NCI-H1930 (cell line): ENCODE measurements at places on chromosomes 2 and 18.
A peak's percentile ranks its signal among the peaks of the same experiment; 100 is the strongest.

GRCh38 chr18:26208977-26209376 lies 17.3 kb upstream of the TAF4B start:
- DNase-seq = no peak

GRCh38 chr2:1010415-1010930 lies 59.8 kb downstream of the SNTG2 start:
- no peak for DNase-seq

DNA sequence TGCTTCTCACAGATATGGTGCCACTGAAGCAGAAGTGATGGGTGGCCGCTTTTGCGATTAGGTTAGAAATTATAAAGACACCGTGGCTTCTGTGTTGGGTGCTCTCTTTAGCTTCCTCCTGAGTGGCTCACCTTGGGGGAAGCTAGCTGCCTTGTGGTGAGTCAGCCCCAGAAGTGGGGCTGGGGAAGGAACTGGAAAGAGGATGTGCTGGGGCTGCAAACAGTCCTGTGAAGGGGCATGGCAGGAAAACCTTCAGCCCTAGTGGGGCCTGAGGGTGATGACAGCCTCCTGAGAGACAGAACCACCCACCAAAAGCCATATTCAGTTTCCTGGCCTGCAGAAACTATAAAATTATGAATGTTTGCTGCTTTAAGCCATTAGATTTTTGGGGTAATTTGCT lies 8.9 kb upstream of the ASB18 start:
- DNase-seq = no peak

- peak; percentile 56 for DNase-seq
These were observed 19.2 kb downstream of the MIB1 start for GRCh38 chr18:21759836-21760235.

DNA sequence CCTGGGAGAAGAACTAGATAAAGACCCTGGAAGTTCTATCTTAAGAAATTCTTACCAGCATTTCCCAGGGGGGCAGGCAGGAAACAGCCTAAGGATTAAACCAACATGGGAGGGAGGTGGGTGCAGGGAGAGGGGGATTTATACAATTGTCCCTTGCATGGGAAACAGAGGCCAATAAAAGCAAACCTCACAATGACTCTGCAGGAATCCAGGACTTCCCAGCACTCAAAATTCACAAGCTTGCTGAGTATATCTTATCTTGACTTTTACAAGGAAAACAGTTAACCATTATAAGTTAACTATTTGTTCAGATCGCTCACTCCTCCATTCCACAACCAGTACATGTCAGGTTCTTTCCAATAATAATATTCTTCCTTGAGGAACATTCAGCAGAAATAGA lies 241.3 kb downstream of the MREG start:
- no peak for DNase-seq

- DNase-seq = peak; percentile 55
These were observed at the start of gene SPIRE1 for GRCh38 chr18:12657684-12658425. Gene SPIRE1 (minus strand): TSS chr18:12658107. CDS start chr18:12657866, 241 bp downstream.

GRCh38 chr2:200050921-200051610 lies 95.7 kb downstream of the MAIP1 start:
- DNase-seq = no peak

GRCh38 chr2:99507937-99508818 lies 18.4 kb upstream of the REV1 start:
- DNase-seq = peak; percentile 79

DNA sequence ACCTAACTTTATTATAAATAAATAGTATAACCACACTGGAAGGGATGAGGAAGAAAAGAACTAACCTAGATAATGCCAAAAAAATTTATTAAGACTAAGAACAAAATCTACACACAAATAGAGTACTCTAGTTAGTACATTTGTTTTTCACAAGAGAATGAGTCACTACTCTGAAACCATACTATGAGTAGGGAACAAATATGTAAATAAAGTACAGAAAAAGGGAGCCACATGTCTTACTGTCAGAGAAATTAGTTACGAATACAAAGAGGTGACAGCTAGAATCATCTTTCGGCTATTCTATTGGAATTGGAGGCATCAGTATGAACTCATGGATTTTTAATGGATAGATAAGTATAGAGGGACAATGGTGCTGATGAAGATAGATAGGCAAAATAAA lies 150.5 kb downstream of the COPS8 start:
- no peak for DNase-seq

DNA sequence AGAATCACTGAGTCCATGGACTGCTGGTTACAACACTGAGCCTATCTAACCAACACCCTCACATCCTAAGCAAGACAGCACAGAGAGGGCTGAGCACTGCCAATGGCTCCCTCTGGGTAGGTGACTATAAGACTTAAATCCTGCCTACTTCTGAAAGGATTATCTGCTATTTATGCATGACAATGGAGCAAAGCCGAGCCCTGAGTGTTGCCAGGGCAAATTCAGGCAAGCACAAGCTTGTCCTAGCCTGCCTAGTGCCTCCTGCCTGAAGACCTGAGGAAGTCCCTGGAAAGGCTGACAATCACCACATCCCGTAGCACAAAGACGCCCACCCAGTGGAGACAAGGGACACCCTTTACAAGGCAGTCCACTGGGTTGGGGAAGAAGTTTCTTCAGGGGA lies 129.7 kb downstream of the OSR1 start:
- DNase-seq = no peak

DNA sequence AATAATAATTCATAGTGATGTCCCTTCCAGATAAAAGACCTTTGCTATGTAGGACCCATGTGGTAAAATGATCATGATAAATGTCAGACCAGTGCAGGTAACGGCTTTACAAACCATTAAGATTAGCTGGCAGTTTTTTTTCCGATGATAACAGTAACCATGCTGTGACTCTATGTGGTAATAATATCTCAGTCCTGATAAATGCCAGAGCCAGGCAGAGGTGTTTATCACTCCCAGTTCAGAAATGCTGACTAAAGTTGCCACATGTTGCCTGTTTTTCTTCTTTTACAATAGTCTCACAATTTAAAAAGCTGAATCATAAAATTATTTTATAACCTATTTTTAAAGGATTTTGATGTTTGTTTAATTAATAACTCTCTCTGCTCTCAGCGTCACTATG lies 565.1 kb downstream of the ARHGAP15 start:
- DNase-seq = no peak

- no peak for DNase-seq
These were observed 22.3 kb upstream of the GPR17 start for GRCh38 chr2:127623388-127624319.

- no peak for DNase-seq
These were observed 68.8 kb upstream of the SPTBN1 start for GRCh38 chr2:54387059-54387991.

- no peak for DNase-seq
These were observed 212.0 kb upstream of the ID2 start for GRCh38 chr2:8469709-8470493.

- DNase-seq = no peak
These were observed 235.9 kb downstream of the TFCP2L1 start for GRCh38 chr2:121049131-121049530.

- DNase-seq = no peak
These were observed 63.8 kb upstream of the GALNT3 start for GRCh38 chr2:165857876-165858275.
